ENCODE measurements at places on chromosomes 1 and 21.

- no peak for DNase-seq
These were observed 140.7 kb upstream of the FAM78B start for GRCh38 chr1:166307261-166308188.

- DNase-seq, result no peak
These were observed 5.0 kb upstream of the RGS18 start for GRCh38 chr1:192153276-192153675.

DNA sequence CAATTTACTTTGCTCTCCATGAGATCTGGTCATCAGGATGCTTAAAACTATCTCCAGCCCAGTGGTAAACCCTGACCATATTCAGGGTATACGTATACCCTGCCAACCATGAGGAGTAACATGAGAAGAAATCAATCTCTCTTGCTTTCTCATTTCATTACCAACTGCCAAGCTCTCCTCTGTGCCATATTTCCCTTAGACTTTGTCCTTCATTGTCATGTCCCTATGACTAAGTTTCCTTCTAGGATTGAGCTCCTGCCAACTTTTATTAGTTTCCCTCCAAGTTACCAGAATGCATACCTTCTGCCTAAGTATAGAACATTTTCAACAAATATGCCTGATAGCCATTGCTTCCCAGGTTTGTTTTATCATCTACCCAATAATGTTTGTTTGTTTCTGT lies 1113.9 kb upstream of the B3GALT2 start:
- no peak for DNase-seq

- DNase-seq, result no peak
These were observed 76.8 kb upstream of the COL24A1 start for GRCh38 chr1:86233403-86233802.

DNA sequence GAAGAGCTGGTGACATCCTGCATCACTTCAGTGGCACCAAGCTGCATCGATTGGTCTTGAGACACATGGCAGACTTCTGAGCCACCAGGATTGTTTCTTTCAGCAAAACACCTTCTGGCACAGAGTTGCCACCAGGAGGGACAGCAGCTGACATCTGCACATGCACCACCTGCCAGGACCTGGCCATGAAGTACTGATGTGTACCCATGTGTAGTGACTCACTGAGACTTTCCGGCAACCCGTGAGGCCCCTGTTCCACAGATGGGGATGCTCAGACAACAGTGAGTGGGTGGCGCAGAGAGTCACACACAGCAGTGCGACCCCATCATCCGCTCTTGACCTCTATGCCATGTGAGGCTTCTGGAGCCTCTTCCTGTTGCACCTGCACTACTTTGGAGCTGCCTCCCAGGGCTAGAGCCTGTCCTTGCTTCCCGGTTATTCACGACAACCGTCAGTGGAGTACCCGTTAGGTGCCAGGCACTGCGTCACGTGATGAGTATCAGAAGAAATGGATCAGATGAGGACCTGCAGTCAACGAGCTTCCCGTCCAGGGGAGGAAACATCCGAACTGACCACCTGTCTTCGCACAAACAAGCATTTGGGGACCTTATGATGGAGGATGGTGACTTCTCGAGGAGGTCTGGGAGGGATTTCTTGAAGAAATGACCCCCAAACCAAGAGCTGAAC lies 80.5 kb upstream of the VAMP3 start:
- no peak for DNase-seq

GRCh38 chr1:62781841-62782543 lies 1.9 kb upstream of the ATG4C start:
- no peak for DNase-seq

DNA sequence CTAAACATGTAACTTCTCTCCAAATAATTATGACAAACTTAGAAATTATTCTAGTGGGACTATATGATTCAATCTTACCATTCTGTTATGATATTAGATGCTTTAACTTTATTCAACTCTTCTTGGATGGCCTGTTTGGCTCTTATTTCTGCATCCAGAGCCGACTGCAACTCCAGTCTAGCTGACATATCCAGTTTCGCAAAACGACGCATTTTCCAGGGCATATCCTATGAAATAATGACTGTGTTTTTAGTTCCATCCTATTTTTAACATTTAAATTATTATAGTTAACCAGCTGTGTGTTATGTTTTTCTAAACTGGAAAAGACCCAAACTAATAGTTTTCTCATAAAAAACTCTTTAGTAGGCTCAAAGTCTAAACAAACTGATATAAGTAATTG lies 133.7 kb downstream of the COQ8A start:
- DNase-seq, result no peak

DNA sequence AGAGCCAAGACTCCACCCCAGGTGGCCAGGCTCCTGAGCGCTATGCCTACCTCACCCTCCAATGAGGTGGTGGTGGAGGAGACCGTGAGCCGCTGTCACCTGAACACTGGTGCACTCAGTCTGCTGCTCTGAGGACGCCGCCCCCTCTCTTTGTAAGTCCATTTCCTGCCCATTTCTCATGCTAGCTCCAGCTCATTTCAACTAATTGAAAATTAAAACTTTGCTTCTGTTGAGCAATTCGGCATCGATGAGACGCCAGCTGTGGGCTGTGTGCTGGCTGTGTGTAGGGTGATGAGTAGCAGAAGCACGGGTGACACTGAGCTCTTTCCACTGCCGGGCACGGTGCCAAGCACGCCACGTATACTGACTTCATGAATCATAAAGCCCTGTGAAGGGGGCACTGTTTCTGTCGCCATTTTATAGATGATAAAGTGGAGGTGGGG lies 11.2 kb downstream of the TNFRSF1B start:
- no peak for DNase-seq

- DNase-seq, result no peak
These were observed 16.4 kb upstream of the TARBP1 start for GRCh38 chr1:234495231-234495990.

DNA sequence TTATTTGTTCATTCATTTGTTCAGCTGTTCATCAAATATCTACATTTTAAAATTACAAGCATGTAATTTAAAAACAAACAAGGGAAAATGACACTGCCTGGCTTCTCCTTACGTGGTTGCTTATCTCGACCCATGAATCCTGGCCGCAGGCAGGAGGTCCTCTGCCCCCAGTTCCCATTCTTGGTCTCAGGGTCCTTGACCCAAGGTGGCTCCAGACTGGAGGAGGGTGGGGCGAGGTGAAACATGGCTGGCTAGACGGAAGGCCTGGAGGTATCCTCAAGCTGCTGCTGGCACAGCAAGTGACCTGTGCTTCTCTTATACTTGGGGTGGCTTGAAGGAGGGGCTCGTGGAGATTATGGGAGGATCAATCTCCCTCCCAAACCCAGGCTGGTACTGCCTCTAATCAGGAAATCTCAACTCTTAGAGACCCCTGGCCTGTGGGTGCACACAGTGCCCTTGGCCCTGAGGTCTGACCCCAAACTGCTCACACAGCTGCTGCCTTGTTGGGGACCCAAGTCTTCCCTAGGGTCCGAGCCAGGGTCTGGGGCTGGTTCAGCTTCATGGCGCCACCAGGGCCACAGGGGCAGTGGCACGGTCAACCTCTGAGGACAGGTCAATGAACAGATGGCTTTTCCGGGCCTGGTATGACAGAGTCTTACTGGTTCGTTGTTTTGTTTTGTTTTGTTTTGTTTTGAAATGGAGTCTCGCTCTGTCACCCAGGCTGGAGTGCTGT lies 63.7 kb downstream of the SCCPDH start:
- no peak for DNase-seq

DNA sequence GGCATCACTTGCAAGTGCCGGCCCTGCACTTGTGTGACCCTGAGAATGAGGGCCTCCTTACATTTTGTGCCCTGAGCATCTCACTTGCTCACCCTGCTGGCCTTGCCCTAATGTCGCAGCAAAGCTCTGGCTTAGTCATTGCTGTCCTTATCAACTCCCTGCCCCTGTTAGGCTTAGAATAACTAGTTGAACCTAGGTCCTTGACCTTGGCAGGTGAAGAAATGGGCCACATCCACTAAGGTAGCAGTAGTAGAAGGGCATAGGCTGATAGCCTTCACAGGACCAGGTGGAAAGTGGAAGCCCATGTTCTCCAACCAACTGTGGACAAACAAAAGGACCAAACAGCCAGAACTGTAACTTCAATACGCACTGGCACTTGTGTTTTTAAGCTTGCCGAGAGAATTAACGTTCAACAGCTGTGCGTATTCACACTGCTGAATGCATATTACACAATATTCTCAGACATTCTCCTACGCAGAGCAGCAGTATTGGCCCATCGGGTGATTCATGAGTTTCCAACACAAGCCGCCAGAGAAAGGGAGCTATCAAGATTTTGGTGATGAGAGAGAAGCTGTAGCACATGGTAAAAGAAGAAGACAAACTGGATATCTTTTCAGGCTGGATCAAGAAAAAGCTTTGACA lies 27.7 kb upstream of the PTGFRN start:
- DNase-seq, result no peak

DNA sequence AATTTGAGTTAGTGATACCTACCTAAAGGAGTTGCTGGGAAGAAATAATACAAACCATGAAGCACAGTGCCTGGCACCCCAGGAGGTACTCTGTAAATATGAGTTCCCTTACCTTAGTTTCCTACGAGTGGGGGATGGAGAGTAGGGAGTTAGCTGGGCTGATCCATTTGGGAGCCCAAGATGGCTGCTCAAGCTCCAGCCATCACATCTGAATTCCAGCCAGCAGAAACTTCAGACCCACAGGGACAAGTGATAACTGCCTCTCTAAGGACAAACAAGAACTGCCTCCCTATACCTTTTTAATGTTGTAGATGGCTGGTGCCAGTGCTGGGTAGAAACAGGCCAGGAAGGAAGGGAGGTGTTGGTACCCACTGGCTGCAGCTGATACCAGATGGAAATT lies 22.7 kb downstream of the HTR6 start:
- no peak for DNase-seq

DNA sequence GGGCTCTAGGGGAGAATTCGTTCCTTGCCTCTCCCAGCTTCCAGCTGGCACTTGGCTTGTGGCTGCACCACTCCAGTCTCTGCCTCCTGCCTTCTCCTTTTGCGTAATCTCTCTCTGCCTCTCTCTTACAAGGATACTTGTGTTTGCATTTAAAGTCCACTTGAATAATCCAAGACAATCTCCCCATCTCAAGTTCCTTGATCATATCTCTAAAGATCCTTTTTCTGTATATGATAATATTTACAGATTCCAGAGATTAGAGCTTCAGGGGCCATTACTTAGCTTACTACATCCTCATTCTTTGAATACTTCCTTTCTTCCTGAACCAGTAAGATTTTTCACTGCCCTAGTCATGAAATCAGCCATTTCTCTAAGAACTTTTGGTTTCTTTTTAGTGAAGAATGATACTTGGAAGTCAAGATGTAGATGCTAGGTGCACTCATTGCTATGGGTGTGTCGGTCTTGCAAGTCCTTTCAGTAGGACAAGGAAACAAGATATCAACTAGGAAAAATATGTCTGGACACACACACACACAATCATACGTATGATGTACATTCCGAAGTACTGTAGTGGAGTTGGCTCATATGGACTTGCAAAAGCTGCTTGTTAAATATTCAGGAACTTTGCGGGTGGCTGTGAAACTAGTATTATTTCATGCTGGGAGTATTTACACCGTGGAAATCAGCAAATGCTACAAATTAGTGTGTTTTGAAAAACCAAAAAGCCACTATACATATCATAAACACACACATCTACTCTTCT lies 20.8 kb upstream of the RLF start:
- DNase-seq, result no peak

- no peak for DNase-seq
These were observed 18.6 kb upstream of the BCL10 start for GRCh38 chr1:85295006-85295431.

- no peak for DNase-seq
These were observed 15.2 kb downstream of the ADSS2 start for GRCh38 chr1:244436336-244437085.

GRCh38 chr1:183353597-183353996 lies 64.6 kb downstream of the NMNAT2 start:
- no peak for DNase-seq

DNA sequence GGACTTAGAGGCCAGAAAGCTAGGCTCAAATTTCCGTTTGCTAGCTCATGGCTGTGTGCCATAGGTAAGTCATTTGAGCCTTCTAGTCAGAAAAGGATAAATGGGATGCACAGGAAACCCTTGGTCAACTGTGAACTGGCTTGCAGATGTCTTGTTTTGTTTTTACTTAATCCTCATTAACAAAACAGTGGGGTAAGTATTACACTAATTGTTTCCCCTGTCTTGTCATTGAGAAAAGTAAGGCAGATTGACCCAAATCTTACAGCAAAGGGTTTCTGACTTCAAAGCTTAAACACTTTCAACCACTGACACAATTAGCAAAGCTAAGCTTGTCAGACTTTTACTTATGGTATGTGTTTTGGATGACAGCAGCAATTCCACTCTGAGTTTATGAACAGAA lies 291.3 kb downstream of the NTNG1 start:
- no peak for DNase-seq

DNA sequence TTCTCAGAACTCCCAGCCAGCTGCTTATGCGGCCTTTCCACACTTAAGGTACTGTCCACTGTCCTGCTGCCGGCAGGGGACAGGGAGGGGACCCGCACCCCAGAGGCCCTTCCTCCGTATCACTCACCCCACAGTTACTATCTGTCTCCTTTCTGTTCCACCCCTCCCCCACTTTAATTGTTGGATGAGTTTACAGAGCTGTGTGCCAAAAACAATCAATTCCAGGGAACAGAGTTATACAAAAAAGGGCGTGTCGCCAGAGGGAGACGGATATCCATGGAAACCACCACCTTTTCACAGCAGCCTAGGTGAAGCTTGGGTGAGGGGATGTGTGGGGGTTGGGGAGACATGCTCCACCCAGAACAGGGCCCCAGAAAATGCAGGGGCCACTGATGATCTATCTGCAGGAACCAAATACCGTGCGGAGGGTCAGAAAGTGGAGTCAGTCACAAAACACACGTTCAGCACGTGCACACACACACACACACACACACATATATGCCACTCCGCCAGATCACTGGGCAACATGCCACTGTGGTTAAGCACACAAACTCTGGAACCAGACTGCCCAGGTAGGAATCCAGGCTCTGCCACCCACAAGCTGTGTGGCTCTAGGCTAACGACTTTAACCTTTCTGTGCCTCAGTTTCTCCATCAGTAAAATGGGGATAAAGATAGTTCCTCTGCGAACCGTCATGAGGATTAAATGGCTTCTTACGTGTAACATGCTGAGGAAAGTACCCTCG lies 30.5 kb downstream of the CASZ1 start:
- no peak for DNase-seq

- peak; percentile 86 for DNase-seq
These were observed 30.0 kb upstream of the EPS8L3 start for GRCh38 chr1:109793486-109794318.
